ENCODE measurements at places on chromosomes 1 and 21.

DNA sequence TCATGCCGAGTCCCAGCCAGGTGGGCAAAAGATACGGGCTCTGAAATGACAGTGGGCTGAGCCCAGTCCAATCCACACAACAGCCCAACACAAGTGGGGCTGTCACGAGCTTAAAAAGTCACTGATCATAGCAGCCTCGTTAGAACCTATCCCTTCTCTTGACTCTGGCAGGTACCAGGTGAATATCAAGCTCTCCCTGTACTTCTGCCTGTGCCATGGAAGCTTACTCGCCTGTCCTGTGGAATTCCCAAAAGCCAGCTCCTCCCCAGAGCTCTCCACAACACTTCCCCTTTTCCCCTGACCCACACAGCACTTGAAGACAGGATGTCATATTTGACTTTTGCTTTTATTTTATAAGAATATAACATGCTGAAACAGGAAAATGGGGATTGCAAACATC, 5.9 kb downstream of the RGS16 start:
- no peak for DNase-seq

GRCh38 chr21:14923468-14923867, 141.3 kb downstream of the NRIP1 start:
- no peak for DNase-seq

DNA sequence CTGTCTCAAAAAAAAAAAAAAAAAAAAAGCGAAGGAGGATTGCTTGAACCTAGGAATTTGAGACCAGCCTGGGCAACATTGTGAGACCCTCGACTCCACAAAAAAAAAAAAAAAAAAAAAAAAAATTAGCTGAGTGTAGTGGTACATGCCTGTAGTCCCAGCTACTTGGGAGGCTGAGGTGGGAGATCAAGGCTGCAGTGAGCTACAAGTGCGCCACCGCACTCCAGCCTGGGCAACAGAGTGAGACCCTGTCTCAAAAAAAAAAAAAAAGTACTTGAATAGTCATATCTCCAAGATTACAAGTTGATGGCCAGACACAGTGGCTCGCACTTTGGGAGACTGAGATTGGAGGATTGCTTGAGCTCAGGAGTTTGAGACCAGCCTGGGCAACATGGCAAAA, 27.4 kb downstream of the ENO1 start:
- DNase-seq = no peak

DNA sequence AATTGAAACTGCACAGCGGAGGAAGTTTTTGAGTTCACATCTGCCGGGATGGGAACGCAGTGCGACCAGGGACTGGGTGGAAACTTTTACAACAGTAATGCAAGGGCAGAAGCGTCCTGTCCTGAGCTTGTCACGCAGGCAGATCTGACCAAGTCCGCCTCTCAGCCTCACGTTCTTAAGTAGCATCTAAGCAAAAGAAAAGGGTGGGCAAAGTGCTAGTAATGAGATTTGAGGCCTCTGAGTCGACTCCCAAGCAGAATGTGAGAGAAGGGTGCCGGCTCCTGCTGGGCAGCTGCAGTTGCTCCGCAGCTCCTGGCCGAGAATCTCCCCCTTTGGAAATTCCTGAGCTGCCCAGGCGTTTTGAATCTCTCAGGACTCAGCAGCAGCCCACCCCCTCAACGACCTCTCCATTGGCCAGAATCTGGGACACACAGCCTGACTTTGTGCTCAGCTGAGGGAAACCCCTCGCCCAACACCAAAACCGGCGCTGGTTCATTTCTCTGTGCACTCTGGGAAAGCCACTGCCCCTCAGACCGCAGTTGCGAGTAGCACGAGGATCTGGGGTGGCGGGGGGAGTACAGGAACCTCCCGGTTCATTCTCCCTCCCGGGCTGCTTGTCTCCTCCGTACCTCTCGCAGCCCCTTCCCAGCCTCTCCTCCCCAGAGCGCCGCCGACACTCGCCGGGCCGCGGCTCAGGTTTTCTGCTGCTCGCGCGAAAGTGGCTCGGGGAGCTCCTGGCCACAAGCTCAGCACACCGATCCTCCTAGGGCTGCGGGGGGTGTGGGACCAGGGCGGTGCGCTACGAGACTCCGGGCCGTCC, 913 bp upstream of the S1PR1 start:
- peak; percentile 78 for DNase-seq

DNA sequence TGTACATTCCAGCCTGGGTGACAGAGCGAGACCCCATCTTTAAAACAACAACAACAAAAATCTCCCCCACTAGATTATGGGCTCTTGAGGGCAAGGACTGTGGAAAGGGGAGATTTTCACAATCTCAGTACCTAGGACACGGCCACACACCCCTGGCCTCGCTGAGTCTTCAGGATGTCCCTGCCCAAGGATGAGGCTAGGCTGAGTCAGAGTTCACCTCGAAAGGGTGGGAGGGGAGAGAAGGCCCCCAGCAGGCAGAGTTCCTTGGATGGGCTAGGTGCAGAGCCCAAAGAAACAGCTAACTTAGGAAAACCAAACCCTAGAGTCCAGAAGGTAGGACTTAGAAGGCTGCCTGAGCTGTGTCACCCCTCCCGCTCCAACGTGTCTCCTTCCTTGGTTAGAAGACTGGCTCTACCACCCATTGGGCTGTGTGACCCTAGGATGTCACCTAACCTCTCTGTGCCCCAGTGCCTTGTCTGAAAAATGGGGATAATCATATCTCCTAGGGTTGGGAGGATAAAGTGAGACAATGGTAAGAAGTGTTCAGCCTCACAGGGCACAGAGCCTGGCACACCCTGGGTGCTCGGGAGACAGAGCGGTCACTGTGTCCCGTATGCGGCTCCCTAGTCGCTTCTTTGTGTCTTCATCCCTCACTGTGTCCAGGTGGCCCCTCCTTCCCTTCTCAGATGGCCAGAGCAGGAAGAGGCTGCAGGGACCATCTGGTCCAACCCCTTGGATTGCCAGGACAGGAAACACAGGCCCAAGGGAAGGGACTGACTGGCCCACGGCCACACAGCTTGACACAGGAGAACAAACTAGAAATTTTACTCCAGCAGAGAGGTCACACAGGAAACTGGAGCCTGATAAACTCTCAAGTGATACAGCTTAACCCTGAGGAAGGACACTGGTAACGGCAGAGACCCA, 11.2 kb downstream of the TRIM62 start:
- no peak for DNase-seq

DNA sequence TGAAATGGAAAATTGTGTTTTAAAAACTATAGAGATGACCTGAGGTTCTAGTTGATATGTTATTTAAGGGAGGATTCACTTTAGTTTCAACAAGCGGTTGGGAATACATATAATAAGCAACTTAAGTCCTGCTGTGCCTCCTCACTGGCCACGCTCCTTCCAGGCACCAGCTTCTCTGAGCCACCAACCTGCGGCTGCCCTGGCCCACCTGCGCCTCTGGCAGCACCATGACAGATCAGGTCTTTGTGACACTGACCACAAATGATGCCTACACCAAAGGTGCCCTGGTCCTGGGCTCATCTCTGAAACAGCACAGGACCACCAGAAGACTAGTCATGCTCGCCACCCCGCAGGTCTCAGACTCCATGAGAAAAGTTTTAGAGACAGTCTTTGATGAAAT, 7.0 kb upstream of the USP24 start:
- DNase-seq = no peak

GRCh38 chr1:23554127-23554480, 5.2 kb downstream of the ID3 start:
- DNase-seq = no peak

GRCh38 chr1:1777950-1778662, at the start of gene NADK:
TSS of gene NADK (minus strand) at chr1:1778470. CDS start at chr1:1765406, 13,064 bp downstream.
- peak; percentile 74 for DNase-seq

GRCh38 chr1:195458365-195458764, 1149.9 kb downstream of the KCNT2 start:
- DNase-seq = no peak

DNA sequence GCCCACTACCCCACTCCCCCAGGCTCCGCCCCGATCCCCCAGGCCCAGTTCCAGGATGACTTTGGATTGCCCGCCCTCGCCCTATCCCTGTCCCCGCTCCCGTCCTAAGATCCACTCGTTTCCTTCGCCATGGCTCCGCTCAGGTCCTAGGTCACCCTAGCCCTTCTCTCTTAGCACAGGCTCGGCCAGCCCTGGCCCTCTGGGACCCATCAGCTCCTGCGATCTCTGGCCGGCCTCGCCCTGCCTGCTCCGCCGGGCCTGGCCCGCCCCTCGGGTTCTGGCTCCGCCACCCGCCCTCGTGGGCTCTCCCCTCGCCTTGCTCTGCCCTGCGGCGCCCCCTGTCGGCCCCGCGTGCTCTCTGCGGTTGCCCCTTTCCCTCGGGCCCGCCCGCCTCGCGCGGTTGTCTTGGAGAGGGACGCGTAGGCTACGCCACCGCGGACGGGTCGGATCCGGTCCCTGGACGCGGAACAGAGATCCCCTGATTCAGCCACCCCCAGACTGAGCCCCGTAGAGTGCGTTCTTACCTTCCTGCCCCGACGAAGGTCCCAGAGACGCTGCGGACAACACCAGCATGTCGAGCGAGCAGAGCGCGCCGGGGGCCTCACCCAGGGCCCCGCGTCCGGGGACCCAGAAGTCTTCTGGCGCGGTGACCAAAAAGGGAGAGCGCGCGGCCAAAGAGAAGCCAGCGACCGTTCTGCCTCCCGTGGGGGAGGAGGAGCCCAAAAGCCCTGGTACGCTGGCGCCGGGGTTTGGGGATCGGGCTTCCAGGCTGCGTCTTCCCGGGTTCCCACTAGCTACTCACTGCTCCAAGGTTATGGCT, at the start of gene LRRC71:
LRRC71 (plus strand) TSS at position 400 of the 820 bp plus-strand sequence; CDS start at position 572, 172 bp downstream.
- peak; percentile 63 for DNase-seq

GRCh38 chr1:25580927-25581326, 35.7 kb upstream of the MAN1C1 start:
- DNase-seq = no peak

GRCh38 chr1:182783068-182783467, 6.5 kb upstream of the NPL start:
- DNase-seq = no peak

DNA sequence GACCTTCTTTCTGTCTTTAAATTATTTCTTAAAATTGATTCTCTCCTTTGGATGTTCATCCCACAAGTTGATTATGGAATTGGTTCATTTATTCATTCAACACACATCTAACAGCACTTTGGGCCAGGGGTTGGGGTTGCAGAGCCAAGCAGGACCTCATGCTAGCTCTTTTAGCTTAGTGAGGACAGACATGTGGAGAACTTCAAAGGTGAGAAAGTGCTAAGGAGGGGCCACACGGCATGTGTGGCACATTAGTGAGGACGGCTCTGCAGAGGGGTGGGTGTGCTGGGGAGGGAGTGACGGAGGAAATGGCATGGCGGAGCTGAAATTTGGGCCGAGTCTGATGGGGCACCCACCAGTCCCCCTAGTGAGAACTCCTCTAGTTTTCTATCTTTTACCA, 32.5 kb upstream of the VASH2 start:
- DNase-seq = no peak

GRCh38 chr1:117389284-117389683, 22.0 kb downstream of the MAN1A2 start:
- no peak for DNase-seq

- DNase-seq = no peak
These were observed 553.6 kb downstream of the PTPRU start for GRCh38 chr1:29789910-29790247.

DNA sequence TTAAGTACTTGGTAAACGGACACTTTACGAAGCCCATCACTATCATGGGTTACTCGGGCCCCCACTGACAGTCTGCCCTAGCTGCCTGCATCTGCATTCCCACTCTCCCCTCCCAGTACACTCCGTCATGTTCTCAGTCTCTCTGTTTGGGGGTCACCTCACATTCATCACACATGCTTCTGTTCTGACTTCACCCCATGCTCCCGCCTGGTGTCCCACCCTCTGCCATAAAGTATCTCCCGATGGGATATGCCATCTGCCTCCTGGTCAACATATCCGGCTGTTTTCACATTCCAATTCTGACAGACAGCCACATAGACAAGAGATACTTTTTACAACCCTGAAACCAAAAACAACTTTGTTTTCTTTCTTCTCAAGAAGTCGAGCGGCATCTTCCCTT, 1.0 kb downstream of the OLFML2B start:
- DNase-seq = no peak

DNA sequence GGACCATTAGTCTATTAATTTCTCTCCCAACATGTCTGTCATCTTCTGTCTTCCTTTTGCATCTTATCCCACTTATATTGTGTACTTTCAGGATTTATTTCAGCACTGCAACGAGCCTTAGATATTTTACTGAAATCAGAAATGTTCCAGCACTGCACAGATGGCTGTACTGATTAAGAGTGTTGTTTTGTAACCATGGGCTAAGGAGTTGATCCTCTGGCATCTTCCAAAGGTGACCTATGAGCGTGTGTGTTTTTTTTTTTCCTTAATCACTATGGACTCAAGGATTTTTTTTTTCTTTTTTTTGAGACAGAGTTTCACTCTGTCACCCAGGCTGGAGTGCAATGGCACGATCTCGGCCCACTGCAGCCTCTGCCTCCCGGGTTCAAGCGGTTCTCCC, 7.1 kb upstream of the DDX59 start:
- DNase-seq = no peak

DNA sequence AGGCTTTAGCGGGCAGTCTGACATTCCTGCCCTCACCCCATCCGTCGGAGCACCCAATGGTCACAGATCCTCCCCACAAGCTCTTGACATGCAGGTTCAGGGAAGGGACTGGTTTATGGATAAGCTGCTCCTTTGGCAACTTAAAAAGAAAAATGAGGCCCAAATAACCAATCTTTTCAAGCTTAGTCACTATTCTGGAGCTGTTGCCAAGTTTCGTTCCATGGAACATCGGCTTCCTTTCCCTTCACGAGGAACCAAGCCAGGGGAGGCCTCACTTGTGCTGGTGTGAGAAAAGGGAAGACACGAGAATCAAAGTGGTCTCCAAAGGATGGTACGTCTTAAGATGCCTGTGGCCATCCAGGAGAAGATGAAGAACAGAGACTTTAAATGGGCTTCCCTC, 46.1 kb upstream of the LPAR3 start:
- no peak for DNase-seq

DNA sequence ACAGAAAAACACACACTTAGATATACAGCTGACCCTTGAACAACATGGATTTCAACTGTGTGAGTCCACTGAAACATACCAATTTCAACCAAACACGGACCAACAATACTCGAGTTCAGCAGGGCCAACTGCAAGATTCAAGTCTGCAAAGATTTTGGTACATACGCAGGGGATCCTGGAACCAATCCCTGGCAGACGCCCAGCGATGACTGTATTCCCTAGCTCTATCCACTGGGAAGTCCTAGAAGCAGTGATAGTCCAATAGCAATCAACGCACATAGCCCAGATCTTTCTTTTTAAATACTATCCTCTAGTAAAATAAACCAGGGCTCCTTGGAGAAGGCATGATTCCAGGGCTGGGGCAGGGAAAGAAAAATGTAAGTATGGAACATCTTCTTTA, 9.0 kb downstream of the DDX59 start:
- no peak for DNase-seq

GRCh38 chr1:37113285-37113997, 79.1 kb upstream of the GRIK3 start:
- DNase-seq = no peak

DNA sequence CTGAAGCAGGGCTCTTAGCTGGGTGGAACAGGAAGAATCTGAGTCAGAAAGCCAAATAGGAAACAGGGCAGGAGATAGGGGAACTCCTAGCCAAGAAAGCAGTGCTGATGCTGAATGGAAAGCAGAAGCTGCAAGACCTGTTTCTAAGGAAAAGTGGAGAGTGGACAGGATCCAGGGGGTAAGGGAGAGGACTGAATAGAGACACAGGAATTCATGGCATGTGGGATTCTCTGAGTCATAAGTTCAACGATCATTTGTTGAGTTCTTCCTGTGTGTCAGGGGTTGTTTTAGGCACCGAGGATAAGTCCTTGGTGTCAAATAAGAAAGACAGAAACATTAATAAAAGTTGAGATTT, 153.8 kb upstream of the FGGY start:
- DNase-seq = no peak

All from activated T-helper 2 cell treated with anti-CD3 and anti-CD28 coated beads, Interferon-gamma antibody, Interleukin-2, Interleukin-4, amounts not matched to agents 10 μg/mL and 5 μg/mL and 100 μg/mL, durations not matched to agents 14 hours and 24 hours and 36 hours (primary cell).